ENCODE measurements at places on chromosomes 3 and 15. TPM values are rescaled to one million over a fixed set of nuclear protein-coding genes. Genes with fewer than 3 reads are reported as not detected.

GRCh38 chr3:140399871-140400270, 278.0 kb upstream of the TRIM42 start:
- no peak for DNase-seq

- no peak for DNase-seq
Measured at GRCh38 chr3:172148241-172148640, 108.9 kb downstream of the FNDC3B start.

- no peak for DNase-seq
Measured at GRCh38 chr15:95511671-95512070, 818.8 kb upstream of the NR2F2 start.

The LINS1 gene
- total RNA-seq = 11.8 TPM

- DNase-seq = peak; percentile 41
Measured at GRCh38 chr3:40580494-40581091, 55.8 kb downstream of the ZNF621 start.

GRCh38 chr3:109026821-109027220, 73.1 kb upstream of the GUCA1C start:
- no peak for DNase-seq

GRCh38 chr15:44713006-44713966, 2.0 kb downstream of the B2M start:
- DNase-seq = no peak

The LRRIQ4 gene
- total RNA-seq = not detected

The CORO2B gene
- 1.8 TPM for total RNA-seq

The CBLB gene
- 81.4 TPM for total RNA-seq

DNA sequence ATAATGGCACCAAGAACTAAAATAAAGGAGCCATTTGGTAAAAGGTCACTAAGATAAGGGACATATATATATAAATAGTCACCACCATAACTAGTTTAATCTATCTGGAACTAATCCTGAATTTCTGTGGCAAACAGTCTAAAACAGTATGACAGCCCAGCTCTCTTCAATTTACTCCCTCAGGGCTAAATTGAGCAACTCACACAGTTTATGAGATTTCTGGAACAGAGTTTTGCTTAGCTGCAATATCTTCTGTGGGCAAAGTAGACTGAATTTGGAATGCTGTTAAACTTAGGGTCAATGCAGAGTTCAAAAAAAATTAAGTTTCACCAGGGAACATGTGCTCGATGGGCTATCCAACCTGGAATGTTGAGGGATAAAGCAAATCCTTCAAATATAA, 70.1 kb upstream of the VEPH1 start:
- DNase-seq = no peak

DNA sequence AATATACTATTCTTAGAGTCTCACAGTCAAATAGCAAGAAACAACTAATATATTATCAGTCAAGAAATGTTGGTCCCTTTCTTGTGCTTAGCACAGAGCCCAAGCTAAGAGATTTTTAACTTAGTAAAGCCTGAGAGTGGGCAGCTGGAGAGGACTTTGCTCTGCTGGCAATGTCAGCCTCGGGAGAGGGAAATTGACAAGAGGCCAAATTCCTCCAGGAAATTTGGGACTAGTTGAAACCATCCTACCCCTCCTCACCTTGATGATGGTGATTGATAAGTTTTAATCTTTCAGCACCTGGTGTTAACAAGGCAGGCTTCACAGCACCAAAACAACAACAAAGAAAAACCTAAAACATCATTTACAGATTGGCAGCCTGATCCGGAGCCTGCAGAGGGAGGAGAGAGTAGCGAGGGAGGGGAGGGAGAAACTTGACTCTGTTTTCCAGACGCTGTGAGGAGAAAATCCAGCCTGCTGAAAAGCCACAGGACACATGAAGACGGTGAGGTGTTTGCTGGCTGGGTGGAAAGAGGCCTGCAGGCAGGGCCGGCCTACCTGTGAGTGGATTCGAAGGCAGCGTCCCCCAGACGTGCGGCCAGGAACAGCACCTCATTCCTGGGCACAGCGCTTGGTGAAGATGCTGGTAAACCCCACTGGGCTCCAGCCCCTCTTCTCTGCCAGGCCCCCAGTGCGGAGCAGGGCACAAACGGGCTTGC, 150.9 kb downstream of the LRRC28 start:
- peak; percentile 38 for DNase-seq

The DGKG gene
- total RNA-seq = 32.5 TPM
